HepG2 (cell line): ENCODE measurements at places on chromosomes 12 and 14. TPM values are rescaled to one million over a fixed set of nuclear protein-coding genes. Genes with fewer than 3 reads are reported as not detected.
A peak's percentile ranks its signal among the peaks of the same experiment; 100 is the strongest.

GRCh38 chr12:52687497-52688385 lies 7.5 kb upstream of the KRT1 start:
- peaks cover 60% of the 10 kb centered on the region; the same call in 2 of the 3 replicates for H3K27me3 ChIP-seq
- H3K36me3 ChIP-seq: no peaks in the 10 kb centered on the region
- no peaks in the 10 kb centered on the region for H3K4me1 ChIP-seq
- no peak overlapping the region for H3K4me3 ChIP-seq
- H3K27ac ChIP-seq: no peak overlapping the region
- DNase-seq: no peak

SOX5 gene
- total RNA-seq: 42.9 and 76.4 TPM in 2 replicates

DNA sequence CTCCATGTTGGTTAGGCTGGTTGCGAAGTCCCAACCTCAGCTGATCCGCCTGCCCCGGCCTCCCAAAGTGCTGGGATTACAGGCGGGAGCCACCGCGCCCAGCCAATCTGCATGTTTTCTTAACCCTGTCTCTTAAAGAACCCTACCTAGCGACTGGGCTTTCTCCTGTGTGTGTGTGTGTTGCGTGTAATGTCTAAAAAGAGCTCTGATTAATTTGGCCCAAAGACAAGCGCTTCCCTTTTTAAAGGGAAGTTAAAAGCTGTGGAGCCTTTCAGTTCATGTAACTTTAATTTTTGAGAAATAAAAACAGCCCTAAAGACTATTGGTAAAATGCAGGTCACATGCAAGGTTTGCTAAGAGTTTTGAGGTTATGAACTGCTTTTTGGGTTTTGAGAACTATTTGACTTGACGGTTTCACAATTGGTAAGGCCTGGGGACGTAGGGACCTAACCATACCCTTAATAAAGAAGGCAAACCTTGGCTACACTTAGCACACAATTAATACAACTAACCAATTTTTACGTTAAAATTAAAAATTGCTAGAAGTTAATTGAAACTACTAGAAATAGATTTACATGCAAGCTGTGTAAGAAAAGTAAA lies 103.2 kb downstream of the KCNMB4 start:
- no peak for DNase-seq
- H3K36me3 ChIP-seq: no peaks in the 10 kb centered on the region
- H3K4me1 ChIP-seq: 0 out of 2 replicates have a peak, but pooled peaks cover 8% of the 10 kb centered on the region
- no peaks in the 10 kb centered on the region for H3K27me3 ChIP-seq
- H3K4me3 ChIP-seq: no peak overlapping the region; the same call in 1 of the 2 replicates

GRCh38 chr14:82075566-82075965 lies 541.9 kb upstream of the SEL1L start:
- DNase-seq: no peak
- no peak overlapping the region for H3K27ac ChIP-seq
- no peaks in the 10 kb centered on the region for H3K36me3 ChIP-seq
- H3K4me3 ChIP-seq: no peak overlapping the region
- H3K27me3 ChIP-seq: no peaks in the 10 kb centered on the region

- no peaks in the 10 kb centered on the region for H3K36me3 ChIP-seq
- H3K4me3 ChIP-seq: no peak overlapping the region
- no peaks in the 10 kb centered on the region for H3K27me3 ChIP-seq
- H3K4me1 ChIP-seq: peaks cover 10% of the 10 kb centered on the region
Observed at GRCh38 chr12:113329022-113329790, 5.7 kb downstream of the SLC8B1 start.

GRCh38 chr12:93846936-93847516 lies 169.9 kb downstream of the CRADD start:
- no peak overlapping the region for H3K4me3 ChIP-seq
- H3K4me1 ChIP-seq: no peaks in the 10 kb centered on the region
- no peak for DNase-seq
- H3K27ac ChIP-seq: no peak overlapping the region

DNA sequence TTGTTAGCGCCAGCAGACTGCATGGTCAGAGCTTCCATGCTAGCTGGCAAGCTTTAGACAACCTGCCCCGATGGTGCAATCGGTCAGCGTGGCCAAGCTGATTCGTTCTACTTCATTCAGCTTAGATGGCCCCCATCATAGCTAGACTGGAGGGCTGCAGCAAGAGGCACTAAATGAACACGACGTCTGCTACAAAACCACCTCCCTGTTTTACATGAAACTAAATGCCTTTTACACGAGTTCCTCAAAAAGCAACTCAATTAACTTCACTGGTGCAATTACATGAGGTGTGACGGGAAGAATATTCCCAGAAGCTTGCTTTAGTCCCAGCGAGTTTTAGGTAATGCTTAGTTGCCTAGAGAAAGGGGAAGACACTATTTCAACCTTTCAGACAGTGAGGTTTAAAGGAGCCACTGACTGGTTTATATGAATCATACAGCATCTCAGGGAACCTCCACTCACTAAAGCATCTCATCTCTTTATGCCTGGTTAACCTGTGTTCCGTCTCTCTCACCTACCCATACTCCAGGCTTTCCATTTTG lies 8.4 kb downstream of the NIN start:
- H3K36me3 ChIP-seq: no peaks in the 10 kb centered on the region
- no peaks in the 10 kb centered on the region for H3K27me3 ChIP-seq
- DNase-seq: no peak
- H3K27ac ChIP-seq: no peak overlapping the region
- H3K4me3 ChIP-seq: no peak overlapping the region
- peaks cover 33% of the 10 kb centered on the region for H3K4me1 ChIP-seq

KRT1 gene
- not detected in 2 replicates for total RNA-seq

DNA sequence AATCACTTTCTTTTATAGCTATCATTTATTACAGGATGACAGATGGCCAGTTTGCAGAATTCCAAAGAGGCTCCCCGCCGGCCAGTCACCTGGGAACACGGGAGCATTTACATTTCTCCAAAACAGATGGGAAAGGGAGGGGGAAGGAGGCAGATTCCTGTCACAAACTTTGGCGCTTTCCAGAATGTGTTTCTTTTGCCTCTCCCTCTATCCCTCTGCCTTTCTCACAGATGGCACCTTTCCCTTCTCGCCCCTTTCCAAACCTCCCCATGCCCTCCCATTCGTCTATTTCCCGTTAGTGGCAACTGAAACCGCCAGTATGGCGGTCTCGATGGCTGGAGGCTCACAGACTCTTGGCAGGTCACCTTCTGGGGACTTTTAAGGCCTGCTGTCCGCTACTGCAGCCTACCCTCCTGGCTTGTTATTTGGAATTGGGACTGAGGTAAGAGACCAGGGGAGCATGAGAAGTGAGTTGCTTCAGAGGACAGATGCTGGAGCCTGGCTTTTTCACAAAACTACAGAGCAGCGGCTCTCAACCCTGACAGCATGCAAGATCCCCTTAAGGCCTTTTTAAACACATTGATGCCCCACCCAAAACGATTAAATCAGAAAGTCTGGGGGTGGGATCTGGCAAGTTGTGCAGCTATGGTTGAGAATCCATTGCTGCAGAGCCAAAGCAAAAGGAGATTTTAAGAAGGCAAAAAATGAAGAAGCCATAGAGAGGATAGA lies 161.5 kb upstream of the VASH1 start:
- H3K36me3 ChIP-seq: no peaks in the 10 kb centered on the region
- no peak for DNase-seq
- no peaks in the 10 kb centered on the region for H3K4me1 ChIP-seq
- H3K27ac ChIP-seq: no peak overlapping the region

GRCh38 chr12:50505675-50506530 lies 1.1 kb downstream of the DIP2B start:
- peak overlapping the region; percentile 89 for H3K4me3 ChIP-seq
- H3K27me3 ChIP-seq: no peaks in the 10 kb centered on the region
- H3K4me1 ChIP-seq: peaks cover 51% of the 10 kb centered on the region

DNA sequence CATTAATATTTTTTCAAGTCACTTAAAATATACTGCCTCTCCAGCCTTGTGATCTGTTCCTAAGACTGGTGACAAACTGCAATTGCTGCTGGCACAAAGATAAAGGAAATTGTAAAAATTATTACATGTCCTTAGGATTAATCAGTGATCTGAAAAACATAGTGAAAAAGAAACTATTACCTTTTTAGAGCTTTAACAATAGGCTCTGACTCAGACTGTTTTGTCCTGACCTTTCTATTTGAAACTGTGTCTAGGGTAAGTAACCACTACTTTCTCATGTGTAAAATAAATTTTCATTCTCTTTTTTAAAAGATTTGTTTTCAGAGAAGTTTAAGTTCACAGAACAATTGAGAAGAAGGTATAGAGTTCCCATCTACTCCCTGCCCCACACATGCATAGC lies 80.4 kb upstream of the CLEC14A start:
- H3K4me1 ChIP-seq: no peaks in the 10 kb centered on the region
- H3K27ac ChIP-seq: no peak overlapping the region

GRCh38 chr12:77402716-77403115 lies 337.3 kb upstream of the E2F7 start:
- H3K27ac ChIP-seq: no peak overlapping the region
- DNase-seq: no peak
- H3K4me3 ChIP-seq: no peak overlapping the region

DNA sequence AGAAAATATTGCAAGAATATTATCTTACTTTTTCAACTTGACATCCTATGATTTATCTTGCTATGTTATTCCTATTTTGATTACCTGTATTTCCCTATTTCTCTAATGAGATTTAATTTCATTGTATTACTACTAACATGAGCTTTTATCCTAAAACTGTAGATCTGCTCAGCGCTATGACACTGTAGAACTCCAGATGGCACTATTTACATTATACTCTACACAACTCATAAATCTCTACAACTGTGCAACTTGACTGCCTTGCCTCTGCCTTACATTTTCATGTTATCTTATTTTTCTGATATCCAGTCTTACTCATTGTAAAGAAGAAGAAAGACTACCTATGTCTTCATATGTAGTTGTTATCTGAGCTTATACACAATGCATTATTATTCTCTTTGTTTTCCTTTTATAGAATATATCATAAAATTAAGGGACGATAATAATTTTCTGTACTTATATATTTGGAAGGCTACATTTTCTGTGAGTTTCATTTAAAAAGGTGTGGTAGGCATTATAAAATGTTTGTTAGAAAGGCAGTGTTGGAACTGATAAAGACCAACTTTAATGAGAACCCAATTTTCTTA lies 24.1 kb downstream of the NUP37 start:
- DNase-seq: peak; percentile 9
- H3K27me3 ChIP-seq: no peaks in the 10 kb centered on the region
- no peak overlapping the region for H3K4me3 ChIP-seq
- no peaks in the 10 kb centered on the region for H3K4me1 ChIP-seq
- H3K36me3 ChIP-seq: peaks cover 1% of the 10 kb centered on the region; the same call in 1 of the 2 replicates

HDAC7 gene
- total RNA-seq: 3.7 and 4.6 TPM in 2 replicates

DNA sequence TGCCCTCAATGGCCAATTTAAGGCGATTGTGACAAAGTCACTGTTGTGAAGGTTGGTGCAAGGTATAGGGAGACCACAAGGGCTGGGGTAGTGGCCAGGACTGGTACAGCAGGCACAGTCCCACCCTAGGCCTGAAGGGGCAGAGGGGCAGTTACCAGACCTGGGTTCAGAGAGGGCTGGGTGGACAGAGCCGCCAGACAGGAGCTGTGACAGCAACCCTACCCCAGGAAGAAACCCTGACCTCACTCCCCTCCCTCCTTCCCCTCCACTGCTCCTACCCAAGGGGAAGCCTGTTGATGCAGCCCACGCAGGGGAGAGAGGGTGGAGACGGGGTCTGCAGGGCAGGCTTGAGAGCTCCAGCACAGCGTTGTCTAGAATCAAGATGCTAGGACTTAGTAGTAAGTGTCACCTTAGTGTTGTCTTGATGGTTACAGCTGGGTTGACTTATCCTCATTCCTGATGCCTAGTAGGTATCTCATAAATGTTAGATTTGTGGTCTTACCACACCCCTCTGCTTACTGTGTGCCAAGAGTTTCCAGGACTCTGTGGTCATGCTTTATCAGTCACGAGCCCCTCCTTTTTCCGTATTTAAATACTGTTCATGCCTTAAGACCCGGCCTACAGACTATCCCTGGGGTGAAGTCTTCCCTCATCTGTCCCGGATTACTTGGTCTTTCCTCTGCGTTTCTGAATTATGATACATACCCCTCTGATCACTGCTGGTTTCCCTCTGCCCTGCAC lies 14.4 kb downstream of the EML1 start:
- H3K4me1 ChIP-seq: peaks cover 9% of the 10 kb centered on the region; the same call in 1 of the 2 replicates
- H3K36me3 ChIP-seq: no peaks in the 10 kb centered on the region
- no peaks in the 10 kb centered on the region for H3K27me3 ChIP-seq

GRCh38 chr14:22622255-22622654 lies 21.9 kb downstream of the OR6J1 start:
- no peaks in the 10 kb centered on the region; the same call in 2 of the 3 replicates for H3K27me3 ChIP-seq
- no peak overlapping the region for H3K27ac ChIP-seq
- no peak overlapping the region for H3K4me3 ChIP-seq
- no peaks in the 10 kb centered on the region for H3K4me1 ChIP-seq
- no peaks in the 10 kb centered on the region for H3K36me3 ChIP-seq

C12orf60 gene
- total RNA-seq: 1.4 and 2.3 TPM in 2 replicates

ITGB7 gene
- total RNA-seq: 0.13 and 0.18 TPM in 2 replicates

TTC9 gene
- total RNA-seq: 0.13 and 0.14 TPM in 2 replicates

GRCh38 chr14:93011141-93011529 lies 88.2 kb downstream of the CHGA start:
- H3K4me1 ChIP-seq: peaks cover 54% of the 10 kb centered on the region
- H3K27ac ChIP-seq: no peak overlapping the region
- no peak for DNase-seq
- H3K27me3 ChIP-seq: no peaks in the 10 kb centered on the region

KCNJ8 gene
- total RNA-seq: not detected in 2 replicates

DNA sequence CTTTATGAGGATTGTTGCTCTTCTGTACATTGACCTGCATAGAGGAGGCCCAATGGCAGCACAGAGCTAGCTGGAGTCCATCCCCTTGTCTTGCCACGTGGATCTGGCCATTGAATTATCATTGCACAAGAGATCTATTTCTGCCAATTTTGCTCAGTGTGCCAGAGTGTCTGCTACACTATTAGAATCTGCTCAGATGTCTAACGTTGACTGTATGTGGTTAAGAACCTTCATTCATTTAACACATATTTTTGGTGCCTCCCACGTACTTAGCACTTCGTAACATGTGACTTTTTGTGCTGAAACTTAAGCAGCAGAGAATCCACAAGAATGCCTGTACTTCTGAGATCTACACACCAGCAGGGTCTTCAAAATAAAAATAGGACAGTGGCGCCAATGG lies 166.0 kb upstream of the VASH1 start:
- no peaks in the 10 kb centered on the region for H3K36me3 ChIP-seq
- H3K27ac ChIP-seq: no peak overlapping the region
- no peak overlapping the region for H3K4me3 ChIP-seq
- H3K27me3 ChIP-seq: peaks cover 28% of the 10 kb centered on the region; the same call in 2 of the 3 replicates
- H3K4me1 ChIP-seq: no peaks in the 10 kb centered on the region
